NCI-H2227 treated with DMSO at 0.1 percent for 48 hours (cell line): ENCODE measurements at places on chromosomes 2 and 18.

DNA sequence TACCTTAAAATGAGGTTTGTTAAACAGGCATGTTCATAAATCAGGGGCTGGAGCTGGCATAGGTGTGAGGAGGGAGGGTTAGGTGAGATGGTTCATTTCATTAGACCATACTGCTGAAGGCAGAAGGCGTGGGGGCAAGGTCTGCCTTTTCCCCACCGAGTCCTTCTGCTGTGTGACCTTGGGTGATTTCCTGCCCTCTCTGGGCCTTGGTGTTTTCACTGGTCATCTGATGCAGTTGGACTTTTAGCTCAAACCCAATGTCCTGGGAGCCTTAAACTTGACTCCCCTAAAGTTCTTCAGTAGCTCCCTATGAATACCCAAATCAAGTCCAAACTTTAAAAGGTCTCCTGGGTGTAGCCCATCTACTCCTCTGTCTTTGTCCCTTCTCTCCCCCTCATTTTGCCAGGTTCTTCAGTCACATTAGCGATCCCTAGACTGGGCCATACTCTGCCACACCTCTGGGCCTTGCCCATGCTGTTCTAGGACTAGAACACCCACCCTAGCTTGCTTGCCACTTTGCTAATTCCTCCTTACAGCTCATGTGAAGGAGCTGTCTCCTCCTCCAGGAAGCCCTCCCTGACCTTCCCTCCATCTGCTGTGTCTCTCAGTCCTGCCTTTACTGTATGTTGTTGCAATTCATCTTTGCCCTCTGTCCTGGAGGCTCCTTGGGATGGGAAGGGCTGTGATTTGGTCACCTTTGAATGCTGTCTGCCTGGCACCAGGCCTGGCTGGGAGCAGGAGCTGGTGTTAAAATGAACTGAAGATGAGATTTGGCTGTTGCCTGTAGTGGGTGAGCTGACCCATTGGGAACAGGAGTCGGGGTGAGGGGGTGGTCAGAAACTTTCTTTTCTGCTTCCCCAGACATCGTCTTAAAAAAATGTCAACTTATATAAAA lies 85.4 kb upstream of the HS6ST1 start:
- DNase-seq: no peak

GRCh38 chr18:23684515-23685197 lies 4.6 kb upstream of the LAMA3 start:
- DNase-seq: no peak

GRCh38 chr2:67572721-67573435 lies 175.7 kb downstream of the ETAA1 start:
- no peak for DNase-seq

GRCh38 chr18:55227771-55228170 lies 268.5 kb upstream of the CCDC68 start:
- no peak for DNase-seq

DNA sequence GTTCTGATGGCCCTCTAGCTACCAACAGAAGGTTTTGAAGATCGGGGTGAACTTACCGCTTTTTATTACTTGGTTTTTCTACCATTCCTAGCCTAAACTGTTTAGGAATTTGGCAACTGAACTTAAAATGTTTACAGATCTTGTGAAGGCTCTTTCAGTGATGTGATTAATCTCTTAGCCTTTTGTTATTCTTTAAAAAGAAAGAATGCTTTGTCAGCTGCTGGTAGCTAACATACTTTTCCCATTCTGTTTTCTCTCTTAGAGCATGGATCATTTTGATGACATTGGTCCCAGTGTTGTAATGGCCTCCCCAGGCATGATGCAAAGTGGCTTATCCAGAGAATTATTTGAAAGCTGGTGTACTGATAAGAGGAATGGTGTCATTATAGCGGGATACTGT lies 18.1 kb downstream of the CPSF3 start:
- no peak for DNase-seq

DNA sequence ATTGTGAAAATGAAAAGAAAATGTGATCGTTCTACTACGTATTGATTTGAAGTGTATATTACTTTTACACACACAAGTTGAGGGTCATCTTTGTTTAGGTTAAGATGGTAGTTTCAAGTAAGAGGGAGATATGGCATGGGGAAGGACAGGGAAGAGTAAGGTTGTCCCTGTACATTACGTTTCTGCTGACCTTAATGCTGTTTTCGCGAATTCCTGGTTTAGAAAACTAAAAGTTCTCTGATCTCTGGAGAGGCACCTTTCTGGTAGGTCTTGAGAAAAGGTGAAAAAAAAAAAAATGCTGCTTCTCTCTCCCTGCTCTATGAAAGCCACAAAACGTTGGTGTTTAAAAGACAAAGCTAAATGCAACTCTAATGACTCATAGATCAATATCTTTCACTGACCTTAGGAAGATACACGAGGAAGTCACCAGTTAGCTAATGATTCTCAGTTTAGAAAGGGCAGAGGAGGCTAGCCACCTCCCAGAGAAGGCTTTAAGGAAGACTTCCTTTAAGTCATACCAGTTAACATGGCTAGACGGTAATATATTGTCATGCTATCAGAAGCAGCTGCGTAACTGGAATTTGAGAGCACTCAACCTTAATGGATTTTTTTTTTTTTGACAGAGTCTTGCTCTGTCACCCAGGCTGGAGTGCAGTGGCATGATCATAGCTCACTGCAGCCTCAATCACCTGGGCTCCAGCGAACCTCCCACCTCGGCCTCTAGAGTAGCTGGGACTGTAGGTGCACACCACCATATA lies 13.2 kb downstream of the TXNDC2 start:
- peak; percentile 73 for DNase-seq

DNA sequence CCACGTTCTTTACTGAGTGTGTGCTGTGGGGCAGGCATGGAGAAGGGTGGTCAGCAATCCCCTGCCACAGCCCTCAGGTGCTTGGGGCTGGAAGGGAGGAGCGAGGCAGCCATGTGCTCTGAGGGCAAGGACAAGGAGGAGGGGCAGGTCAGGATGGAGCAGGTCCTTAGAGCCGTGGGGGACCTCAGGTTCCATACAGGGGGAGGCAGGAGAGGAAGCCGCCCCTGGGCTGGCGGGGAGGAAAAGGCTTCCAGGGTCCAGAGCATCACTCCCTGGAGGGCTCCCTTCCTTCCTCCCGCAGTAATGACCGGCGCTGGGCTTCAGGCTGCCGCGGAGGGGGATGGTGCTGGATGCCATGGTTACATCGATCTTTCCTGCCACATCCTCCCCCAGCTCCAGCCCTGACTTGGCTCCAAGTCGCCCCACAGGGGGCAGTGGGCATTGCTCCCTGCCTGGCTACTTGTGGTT lies 6.6 kb downstream of the GAREM2 start:
- peak; percentile 39 for DNase-seq

DNA sequence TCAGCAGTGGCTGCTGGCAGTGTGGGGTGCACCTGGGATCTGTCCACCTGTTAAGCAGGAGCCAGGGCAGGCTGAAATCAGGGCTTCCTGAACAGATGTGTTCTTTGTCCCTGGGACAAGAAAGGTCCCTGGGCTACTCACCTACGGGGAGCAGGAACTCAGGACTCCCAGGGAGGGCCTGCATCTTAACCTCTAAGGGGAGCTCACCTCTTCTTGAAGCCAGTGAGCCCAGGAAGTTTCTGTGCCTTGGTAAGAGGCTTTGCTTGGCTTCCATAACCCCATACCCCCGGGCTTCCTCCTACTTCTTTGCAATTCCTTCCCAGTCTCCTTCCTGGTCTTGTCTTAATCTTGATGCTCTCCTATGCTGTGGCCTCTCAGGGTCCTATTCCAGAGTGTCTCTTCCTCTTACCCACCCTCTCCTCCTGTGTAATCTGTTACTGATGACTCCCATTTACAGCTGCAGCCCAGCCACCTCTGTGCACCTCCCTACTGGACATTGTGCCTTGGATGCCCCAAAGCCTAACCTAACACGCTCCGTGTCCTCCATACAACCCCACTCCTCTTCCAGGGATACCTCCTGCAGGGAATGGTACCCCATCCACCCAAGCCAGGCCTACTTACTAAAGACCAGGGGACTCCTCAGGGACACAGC lies 55.7 kb upstream of the MAPRE3 start:
- no peak for DNase-seq

- DNase-seq: peak; percentile 99
Measured at GRCh38 chr2:155145758-155146229, 447.3 kb downstream of the KCNJ3 start.

- DNase-seq: no peak
Measured at GRCh38 chr2:53786352-53786704, 425 bp downstream of the ASB3 start.

- DNase-seq: no peak
Measured at GRCh38 chr18:5969989-5970403, 74.7 kb upstream of the TMEM200C start.

- DNase-seq: no peak
Measured at GRCh38 chr2:159773886-159774285, 24.1 kb downstream of the CD302 start.

DNA sequence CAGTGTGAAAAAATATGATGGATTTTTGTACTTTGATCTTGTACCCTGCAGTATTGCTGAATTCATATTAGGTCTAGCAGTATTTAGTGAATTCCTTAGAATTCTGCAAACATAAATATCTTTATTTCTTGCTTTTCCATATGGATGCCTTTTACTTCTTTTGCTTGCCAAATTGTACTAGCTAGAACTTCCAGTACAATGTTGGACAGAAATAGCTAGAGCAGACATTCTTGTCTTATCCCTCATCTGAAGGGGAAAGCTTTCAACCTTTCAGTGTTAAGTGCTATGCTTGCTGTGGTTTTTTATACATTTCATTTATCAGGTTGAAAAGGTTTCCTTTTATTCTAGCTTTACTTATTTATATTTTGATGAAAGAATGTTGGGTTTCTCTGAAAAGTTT lies 1321.9 kb upstream of the CHAC2 start:
- no peak for DNase-seq

- DNase-seq: no peak
Measured at GRCh38 chr2:138275881-138276280, 225.7 kb upstream of the SPOPL start.

DNA sequence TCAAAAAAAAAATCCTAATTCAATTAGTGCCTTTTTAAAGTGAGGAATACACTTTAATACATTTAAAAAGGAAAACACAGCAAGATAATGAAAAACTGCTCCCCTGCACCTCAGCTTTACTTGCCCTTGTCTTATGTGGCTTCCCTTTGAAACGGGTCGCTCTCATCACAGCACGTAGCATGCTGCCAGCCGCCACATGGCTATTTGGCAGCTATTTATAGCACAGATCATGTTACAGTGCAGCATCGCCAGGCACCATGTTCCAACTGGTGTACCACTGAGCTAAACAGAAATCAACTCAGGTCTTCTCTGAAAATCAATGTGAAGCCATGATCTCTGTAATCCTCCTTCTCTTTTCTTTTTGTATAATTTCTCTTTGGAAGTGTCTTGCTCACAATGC lies 65.1 kb downstream of the TMEM182 start:
- peak; percentile 82 for DNase-seq
